ENCODE measurements at places on chromosomes 2 and 18. TPM values are rescaled to one million over a fixed set of nuclear protein-coding genes. Genes with fewer than 3 reads are reported as not detected.

DNA sequence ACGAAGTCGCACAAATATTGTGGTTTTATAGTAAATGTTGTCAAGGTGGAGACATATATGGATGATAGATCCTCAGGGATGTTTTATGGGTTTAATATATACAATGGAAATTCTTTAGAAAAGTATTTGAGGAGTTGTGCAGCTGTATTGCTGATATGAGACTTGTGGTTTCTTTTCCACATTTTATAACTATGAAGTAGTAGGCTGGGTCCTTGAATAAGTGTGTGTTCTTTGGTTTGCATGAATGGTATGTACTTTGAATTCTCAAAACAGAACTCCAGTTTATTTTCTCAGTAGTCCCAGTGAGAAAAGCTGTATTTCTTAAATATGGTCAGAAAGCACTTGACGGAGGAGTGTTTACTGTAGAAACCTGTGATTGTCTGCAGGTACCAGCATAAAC, 42.4 kb downstream of the PLCL1 start:
- DNase-seq = no peak

- DNase-seq = no peak
Measured at GRCh38 chr18:76988031-76988826, 144.4 kb downstream of the MBP start.

DNA sequence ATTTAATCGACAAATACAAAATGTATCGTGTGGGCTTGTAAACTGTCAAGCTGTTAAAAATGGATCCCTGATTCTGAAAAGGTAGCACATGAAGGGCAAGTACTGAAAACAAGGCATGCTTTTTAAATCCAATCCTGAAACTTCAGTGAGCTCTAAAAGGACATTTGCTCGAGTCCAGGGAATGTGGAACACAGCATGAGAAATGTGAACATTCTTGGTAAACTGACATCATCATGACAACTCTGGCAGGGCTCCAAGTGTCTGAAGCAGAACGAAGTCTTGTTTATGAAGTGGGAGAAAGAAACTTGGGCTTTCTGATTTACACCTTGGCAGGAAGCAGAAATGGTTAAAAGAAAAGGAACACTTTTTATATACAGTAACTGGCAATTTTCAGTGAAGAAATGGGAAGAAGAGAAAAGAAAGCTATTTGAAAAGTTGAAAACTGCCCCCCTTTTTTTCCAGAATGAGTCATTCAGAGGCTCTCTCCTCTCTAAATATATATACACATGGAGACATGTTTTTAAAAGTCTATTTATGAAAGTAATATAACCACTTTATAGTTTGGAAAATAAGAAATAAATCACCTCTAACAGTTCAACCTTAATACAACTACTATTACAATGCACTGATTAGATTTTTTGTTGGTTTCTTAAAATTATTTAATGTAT, 120.8 kb downstream of the GAREM1 start:
- no peak for DNase-seq

DNA sequence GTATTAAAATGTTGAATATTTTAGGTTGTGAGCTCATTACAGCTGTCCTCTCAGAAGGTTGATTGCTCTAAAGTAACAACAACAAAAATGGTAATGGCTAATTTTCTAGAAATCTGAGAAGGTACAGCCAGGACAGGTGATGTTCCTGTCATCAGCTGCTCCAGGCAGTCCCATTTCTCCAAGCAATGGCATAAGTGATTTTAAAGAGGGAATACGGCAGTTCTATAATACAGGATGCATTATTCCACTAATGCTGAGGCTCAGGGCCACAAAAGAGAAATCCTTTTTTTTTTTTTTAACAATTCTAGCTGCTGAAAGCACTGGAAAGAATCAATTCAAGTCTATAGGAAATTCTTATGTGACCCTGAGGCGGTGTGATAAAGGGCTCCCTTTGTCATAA, 199.9 kb downstream of the PMAIP1 start:
- DNase-seq = no peak

GRCh38 chr2:109522063-109522374, 91.7 kb downstream of the SEPTIN10 start:
- DNase-seq = no peak

DNA sequence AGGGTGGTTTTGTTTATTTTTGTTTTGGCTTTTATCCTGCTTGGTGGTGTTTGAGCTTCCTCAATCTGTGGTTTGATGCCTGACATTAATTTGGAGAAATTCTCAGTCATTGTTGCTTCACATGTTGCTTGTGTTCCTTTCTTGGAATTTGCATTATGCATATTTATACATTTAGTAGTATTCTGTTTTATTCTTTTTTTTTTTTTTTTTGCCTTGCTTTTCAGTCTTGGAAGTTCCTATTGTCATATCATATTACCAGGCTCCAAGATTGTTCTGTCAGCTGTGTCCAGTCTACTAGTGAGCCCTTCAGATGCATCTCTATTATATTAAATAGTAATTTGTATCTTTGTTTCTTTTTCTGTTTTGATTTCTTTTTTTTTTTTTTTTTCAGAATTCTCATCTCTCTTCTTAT, 77.0 kb downstream of the EPC2 start:
- no peak for DNase-seq

The GRP gene
- not detected for total RNA-seq

GRCh38 chr18:23515911-23516546, 12.7 kb downstream of the RMC1 start:
- no peak for DNase-seq

- DNase-seq = no peak
Measured at GRCh38 chr18:12011957-12012549, 30.7 kb downstream of the IMPA2 start.

DNA sequence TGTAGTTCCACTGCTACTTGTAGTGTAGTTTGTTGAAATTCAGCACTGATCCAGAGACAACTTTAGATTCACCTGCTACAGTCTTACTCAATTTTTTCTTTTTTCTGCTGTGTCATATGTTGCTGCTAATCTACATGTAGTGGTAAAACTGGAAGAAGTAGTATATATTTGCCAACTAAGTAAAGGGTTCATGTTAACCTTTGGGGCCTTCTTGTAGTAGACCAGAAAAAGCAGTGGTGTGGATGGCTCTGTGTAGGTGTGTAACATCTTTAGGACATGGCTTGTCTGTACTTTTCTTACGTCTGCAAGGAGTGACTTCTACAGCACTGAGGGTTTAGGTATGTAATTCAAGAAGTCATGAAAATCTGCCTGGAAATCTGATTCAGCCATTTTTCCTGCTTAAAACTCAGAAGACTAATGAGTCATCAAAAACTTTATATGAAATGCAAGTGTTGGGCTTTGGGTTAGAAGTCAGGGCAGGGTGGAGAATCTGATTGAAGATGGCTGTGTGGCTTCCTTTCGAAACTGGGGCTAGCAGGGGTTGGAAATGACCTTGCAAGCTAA, 8.4 kb downstream of the PTPRM start:
- no peak for DNase-seq

DNA sequence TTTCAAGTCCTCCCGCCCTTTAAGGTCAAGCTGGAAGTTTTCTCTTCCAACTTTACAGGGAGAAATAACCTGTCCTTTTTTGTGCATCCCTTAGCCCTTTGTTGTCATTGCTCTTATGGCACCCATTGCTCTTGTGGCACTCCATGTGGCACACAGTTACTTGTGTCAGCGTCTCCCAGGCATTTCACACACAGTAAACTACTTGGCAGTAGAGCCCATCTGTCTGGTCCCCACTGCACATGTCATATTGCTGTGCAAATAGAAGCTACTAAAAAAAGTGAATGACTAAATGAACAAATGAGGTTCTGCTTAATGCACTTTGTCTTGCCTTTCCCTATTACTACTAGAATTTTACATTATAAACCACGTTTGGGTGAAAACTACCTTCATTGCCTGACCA, 149.3 kb downstream of the EML6 start:
- DNase-seq = no peak

DNA sequence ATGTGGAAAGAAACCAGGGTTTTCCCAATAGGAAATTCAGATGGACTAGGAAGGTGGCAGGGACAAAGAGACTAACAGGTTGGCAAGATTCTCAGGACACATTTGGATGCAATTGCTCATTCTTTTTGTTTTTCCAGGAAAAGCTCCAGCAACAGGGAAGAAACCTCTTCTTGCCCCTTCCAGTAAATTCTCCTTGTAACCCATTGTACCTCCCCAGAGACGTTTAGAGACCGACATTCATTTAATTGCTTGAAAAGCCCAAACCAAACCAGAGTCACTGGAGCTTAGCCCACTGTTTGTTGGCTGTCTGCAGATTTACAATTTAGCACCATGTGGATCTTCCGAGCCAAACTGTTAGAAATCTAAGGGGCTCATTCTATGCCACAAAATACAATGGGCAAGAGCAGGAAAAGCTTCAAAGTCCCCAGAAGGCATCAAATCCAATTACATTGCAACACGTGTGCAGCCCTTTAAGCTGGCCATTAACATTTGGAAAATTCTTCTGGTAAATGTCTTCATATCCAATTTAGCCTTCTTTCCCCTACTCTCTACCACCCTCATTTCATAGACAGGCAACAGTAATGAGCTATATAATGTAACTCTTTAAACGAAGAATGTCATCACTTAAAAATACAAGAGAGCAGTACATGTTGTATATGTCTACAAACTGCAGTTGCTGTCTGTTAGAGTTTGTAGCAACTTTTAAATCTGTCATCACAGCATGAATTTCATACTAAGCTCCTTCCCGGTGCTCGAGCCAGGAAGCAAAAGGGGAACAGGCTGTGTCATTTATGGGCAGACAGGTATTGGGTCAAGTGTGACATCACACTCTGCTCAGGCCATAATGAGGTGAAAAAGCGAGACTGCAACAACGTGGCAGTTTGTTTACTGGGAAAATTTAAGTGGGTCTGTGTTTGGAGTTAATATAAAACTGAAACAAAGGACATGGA, 235.6 kb upstream of the HNRNPA3 start:
- no peak for DNase-seq

DNA sequence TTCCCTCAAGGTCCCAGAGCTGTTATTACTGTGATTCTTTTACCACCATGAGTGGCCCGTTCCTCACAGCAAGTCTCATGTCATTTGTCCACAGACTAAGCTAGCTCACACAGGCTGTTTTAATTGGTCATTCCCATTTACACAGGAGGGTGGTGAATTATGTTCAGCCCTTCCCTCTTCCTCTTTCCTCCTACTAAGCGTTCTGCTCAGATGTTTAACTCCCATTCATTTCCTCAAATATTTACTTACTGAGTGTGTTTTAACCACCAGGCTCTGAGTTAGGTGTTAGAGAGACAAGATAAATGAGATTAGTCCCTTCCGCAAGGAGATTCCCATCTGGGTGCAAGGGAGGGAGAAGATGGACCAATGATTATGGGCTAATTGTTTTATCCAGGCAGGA, 403.6 kb upstream of the ACVR2A start:
- DNase-seq = no peak

The SPTBN1 gene
- 439 TPM for total RNA-seq

GRCh38 chr2:43402002-43402401, 175.6 kb upstream of the ZFP36L2 start:
- no peak for DNase-seq

The C2orf78 gene
- not detected for total RNA-seq

The MAP3K20 gene
- total RNA-seq = 435 TPM

The DSG2 gene
- 35.7 TPM for total RNA-seq

The UGT1A3 gene
- total RNA-seq = not detected

GRCh38 chr2:156704132-156704531, 268.0 kb downstream of the GPD2 start:
- no peak for DNase-seq

The EMILIN1 gene
- 25.8 TPM for total RNA-seq

The CFC1 gene
- not detected for total RNA-seq

- no peak for DNase-seq
Measured at GRCh38 chr2:218743068-218743467, 32.4 kb downstream of the TTLL4 start.

GRCh38 chr2:21841341-21841740, 717.6 kb downstream of the TDRD15 start:
- no peak for DNase-seq

The GFPT1 gene
- 38.9 TPM for total RNA-seq

The ZNF396 gene
- total RNA-seq = 0.70 TPM

GRCh38 chr18:23088310-23088709, 47.0 kb upstream of the CABLES1 start:
- DNase-seq = no peak

The SCN7A gene
- total RNA-seq = 35.4 TPM

The CIB4 gene
- total RNA-seq = not detected

DNA sequence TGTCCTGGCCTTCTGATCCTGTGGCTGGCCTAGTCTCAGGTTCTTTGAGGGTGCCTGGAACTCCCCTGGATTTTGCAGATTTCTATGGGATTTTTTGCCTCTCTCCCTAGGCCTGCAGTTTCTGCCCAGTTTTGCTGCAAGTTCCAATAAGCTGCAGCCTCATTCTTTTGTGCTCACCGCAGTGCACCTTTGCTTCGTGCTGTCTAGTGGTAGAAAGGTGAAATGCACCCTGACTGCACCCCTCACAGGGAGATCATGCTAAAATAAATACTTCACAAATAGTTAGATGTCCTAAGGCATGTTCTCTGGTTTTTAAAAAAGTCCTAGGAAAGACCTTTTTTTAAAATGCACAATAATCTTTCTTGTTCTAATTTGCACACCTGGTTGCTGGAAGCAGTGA, 72.5 kb downstream of the GNAL start:
- no peak for DNase-seq

DNA sequence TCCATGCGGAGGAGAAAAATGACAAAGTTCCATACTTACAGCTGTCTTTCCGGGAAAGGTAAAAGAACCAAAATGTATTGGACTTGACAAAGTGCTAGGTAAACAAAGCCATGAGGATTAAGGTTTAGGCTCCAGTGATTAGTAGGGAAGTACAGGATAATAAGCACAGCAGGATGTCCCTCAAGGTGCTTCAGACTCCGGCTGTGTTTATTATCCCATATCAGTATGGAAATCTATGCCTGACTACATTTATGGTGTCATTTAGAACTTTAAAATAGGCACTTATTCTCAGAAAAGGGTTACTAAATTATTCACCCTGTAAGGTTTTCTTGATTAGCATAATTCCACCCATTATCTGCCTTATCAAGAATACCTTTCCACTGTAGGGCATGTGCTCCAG, 136.3 kb upstream of the CCDC68 start:
- DNase-seq = no peak

DNA sequence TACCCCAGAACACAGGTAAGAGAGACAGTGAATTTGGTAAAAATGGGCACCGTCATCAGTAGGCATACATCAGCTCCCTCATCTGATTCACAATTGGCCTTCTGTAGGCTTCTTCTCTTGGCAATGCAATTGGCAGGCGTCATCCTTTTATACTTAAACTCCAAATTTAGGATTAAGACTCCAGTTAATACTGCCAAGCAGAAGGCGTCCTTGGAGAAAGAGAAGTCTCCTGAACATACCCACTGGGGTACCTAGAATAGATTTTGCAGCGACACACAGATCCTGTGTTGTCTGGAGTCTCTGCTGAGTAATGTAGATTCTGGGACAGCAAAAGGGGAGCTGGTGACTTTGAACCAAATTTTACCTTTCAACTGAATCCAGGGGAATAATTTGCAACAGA, 592 bp upstream of the METAP1D start:
- DNase-seq = no peak

All from Right ventricle myocardium inferior (tissue), 1 donor.